ENCODE measurements at places on chromosomes 3 and 15.

GRCh38 chr3:9582332-9582731, 28.7 kb upstream of the LHFPL4 start:
- no peak for DNase-seq

GRCh38 chr3:189726277-189726676, 95.1 kb downstream of the TP63 start:
- no peak for DNase-seq

DNA sequence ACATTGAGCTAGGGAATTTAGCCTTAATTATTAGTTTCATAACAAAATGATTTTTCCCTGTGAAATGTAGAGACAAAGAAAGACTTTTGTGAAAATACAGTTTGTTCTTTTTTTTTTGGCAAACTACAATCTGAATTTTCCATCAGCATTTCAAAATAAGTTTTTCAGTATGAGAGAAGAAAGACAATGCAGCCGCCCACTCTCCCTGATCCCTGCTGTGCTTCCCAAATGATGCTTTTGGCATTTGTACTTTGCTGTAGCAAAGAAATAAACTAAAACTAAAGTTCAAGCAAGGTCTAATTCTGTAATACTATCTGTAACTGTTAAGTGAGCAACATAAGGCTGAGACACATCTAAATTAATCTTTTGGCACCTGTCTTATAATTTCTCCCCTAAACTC, 782.2 kb downstream of the VGLL3 start:
- no peak for DNase-seq

- DNase-seq = no peak
These were observed 16.1 kb upstream of the TATDN2 start for GRCh38 chr3:10232137-10232536.

DNA sequence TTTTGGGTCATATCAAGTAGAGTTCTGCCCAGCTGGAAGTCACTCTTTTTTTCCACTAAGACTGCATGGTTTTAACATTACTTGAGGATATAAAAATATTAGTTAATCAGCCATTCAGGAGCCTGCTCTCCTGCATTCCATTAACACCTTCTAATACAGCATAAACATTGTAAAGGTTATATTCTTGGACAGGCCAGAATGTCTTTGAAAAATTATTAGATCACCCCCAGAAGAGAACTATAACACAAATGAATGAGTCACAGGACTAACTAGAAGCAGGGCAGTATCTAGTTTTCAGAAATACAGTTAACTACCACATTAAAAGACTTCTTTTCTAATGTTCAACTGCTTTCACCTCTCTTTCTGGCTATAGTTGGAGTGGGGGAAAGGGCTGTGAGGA, 80.9 kb downstream of the THBS1 start:
- no peak for DNase-seq

DNA sequence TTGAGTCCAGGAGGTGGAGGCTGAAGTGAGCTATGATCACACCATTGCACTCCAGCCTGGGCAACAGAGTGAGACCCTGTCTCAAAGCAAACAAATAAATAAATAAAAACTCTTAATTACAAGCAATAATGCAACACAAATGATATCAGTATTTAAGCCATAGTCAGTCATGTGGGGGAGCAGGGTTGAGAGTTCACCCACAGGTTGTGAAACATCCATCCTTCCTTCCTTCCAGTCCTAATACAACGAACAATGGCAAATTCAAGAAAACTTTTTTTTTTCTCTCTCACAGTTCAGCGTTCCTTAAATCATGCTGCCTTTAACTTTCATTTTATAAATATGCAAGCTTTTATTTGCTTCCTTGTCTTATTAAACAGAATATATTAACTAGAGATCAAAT, 24.1 kb downstream of the ZNF592 start:
- DNase-seq = no peak

GRCh38 chr3:32719335-32719734, 34.3 kb downstream of the CNOT10 start:
- no peak for DNase-seq

Data from esophagus squamous epithelium (tissue), 5 donors.